ENCODE measurements at places on chromosomes 7 and 10.

GRCh38 chr10:58963101-58963534, 213.3 kb upstream of the PHYHIPL start:
- DNase-seq: no peak

DNA sequence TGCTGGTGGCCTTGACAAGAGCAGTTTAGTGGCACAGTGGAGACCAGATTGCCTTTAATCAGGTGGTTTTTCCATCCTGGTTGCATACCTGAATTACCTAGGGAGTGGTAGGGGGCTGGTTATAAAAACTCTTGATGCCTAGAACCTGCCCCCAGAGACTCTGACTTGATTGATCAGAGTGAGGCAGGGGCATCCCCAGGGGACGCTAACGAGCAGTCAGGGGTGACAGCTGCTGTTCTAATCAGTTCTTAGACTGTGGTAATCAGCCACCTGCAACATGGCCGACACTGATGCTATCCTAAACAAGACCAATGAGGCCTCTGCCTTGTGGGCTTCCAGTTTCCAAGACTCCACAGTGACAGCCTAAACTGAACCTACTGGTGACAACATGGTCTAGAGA, 2.0 kb upstream of the OPALIN start:
- DNase-seq: no peak

GRCh38 chr10:13892001-13892491, 305.3 kb downstream of the PRPF18 start:
- DNase-seq: no peak

DNA sequence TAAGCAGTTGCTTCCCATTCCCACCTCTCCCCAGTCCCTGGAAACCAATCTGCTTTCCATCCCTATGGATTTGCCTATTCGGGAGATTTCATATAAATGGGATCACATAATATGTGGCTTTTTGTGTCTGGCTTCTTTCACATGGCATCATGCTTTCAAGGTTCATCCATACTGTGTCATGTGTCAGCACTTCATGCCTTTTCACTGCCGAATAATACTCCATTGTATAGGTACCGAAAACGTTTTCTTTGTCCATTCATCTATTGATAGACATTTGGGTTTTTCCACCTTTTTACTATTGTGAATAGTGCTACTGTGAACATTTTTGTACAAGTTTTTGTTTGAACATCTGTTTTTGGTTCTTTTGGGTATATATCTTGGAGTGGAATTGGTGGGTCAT, 12.5 kb downstream of the RBM20 start:
- DNase-seq: no peak

- DNase-seq: peak; percentile 66
Observed at GRCh38 chr10:127157506-127158200, 38.7 kb downstream of the INSYN2A start.

DNA sequence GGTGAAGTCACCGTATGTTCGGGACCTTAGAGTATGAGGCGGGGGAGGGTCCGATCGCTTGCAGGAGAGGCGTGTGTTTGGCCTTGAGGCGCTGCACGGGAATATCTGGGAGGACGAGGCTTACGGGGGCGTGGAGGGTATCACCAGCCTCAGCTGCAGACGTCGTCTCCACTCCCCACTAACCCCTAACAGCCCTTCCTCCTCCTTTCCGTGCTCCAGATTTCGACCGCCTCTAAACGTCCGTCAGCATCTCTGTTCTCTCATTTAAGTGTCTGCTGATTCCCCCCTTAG, 23.5 kb upstream of the ZNF12 start:
- no peak for DNase-seq

DNA sequence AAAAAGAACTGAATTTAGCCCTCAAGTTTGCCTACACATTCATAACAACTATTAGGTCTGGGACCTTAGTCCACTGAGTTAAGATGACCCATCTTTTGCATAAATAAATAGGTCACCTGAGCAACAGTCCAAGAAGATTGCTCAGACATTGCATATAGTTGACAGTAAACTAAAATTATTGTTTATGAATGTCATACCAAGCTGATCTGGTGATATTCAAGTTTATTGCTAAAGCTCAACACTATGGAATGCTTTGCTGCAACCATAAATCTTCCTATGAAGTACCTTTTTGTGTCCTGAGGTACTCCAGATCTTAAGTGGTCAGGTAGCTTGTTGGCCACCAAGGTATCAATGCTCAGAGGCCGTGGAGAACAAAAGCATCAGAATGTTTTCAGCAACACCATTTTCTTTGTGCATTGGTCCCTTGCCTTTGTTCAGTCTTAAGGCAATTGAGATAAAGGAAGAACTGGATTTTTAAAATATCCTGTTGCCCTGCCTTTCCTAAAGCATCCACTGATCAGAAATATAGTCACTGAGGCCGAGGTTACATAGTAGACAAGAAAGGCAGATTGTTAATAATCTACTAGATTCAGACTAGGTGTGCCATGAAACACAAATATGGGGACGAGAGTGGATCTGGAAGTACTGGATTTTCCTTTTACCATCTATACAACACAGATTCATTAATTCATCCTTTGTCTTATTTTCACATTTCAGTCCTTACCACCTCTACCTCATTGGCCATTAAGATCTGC, 321.3 kb downstream of the PTEN start:
- no peak for DNase-seq

- no peak for DNase-seq
Observed at GRCh38 chr10:114322344-114322743, 82.0 kb downstream of the AFAP1L2 start.

DNA sequence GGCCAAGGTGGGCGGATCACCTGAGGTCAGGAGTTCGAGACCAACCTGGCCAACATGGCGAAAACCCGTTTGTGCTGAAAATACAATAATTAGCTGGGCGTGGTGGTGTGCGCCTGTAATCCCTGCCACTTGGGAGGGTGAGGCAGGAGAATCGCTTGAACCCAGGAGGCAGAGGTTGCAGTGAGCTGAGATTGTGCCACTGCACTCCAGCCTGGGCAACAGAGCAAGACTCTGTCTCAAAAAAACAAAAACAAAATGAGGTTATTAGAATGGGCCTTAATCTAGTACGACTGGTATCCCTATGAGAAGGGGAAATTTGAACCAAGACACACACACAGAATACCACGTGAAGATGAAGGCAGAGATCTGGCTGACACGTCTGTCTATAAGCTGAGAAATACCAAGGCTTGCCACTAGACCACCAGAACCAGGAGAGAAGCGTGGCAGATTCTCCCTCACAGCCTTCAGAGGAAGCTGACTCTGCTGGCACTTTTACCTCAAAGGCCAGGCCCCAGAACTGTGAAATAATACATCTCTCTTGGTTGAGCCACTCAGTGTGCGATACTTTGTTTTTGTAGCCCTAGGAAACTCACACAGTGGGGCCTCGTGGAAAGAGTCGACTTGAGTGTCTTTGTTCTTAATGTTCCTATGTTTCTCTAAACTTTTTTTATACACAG, 59.6 kb downstream of the TMEM209 start:
- DNase-seq: no peak

- no peak for DNase-seq
Observed at GRCh38 chr7:36217961-36218284, 64.9 kb downstream of the EEPD1 start.

- DNase-seq: no peak
Observed at GRCh38 chr7:50371551-50372021, 67.1 kb downstream of the IKZF1 start.

DNA sequence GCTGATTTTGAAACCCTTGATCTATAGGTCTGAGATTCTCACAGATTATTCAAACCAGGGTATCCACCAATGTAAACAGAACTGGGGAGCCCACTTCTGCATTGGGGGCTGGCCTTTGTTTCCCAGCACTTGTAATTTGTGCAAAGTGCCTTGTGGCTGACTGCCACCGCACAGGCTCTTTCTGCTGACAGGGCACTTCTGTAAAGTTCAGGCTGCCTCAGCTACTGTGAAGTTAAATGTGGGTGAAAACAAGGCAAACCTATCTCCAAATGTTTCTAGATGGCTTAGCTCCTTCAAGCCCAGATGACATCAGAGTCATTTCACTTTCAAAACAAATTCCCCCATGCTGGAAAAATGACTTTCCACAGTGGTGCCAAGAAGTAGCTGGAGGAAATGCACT, 54.7 kb downstream of the GRID1 start:
- no peak for DNase-seq

- no peak for DNase-seq
Observed at GRCh38 chr7:45325378-45325777, 167.8 kb downstream of the RAMP3 start.

DNA sequence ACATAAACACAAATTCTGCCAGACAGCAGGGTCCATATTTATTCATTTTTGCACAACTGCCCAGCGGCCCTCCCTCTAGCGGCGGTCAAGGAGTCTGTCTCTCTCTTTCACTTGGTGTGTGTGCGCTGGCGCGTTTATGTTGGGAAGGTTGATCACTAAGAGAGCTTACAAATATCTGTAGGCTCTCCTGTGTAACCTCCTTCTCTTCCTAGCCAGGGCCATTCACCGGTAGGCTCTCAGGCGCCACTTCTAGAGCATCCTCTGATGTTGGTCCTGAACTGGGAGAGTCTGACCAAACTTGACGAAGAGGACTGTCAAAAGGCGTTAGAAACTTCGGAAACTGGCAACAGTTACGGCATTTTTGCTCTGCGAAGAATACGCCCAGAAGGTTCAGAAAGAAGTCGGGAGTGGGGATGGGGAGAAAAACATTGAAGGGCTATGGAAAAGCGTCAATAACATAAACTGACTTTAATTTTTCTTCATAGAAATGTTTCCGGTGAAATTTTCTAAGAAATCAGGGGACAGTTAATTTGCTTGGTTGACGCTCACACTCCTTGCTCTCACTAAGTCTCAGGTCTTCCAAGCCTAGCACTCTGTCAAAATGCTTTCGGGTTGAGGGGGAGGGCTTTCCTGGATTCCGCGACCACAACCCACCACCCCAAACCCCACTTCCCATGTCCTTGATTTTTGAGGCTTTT, 731.1 kb downstream of the ZWINT start:
- DNase-seq: no peak

- DNase-seq: no peak
Observed at GRCh38 chr7:18419456-18419855, 76.1 kb upstream of the HDAC9 start.
